ENCODE measurements at places on chromosomes 2 and 18. TPM values are rescaled to one million over a fixed set of nuclear protein-coding genes. Genes with fewer than 3 reads are reported as not detected.

Gene PNKD
- total RNA-seq, result 38.3 TPM

Gene LRATD1
- total RNA-seq, result not detected

Gene MSH6
- total RNA-seq, result 47.3 TPM

Gene RBM45
- total RNA-seq, result 18.3 TPM

Gene LYPD6
- 1.1 TPM for total RNA-seq

Gene SERPINB2
- total RNA-seq, result 2.4 TPM

Gene CD8B2
- total RNA-seq, result not detected

Gene CYP26B1
- total RNA-seq, result not detected

Gene RRM2
- total RNA-seq, result 64.6 TPM

Gene PFN4
- not detected for total RNA-seq

Gene NOP58
- 80.3 TPM for total RNA-seq

Gene STARD6
- not detected for total RNA-seq

Data from melanocyte of skin (primary cell).